ENCODE measurements at places on chromosomes 3 and 15.

DNA sequence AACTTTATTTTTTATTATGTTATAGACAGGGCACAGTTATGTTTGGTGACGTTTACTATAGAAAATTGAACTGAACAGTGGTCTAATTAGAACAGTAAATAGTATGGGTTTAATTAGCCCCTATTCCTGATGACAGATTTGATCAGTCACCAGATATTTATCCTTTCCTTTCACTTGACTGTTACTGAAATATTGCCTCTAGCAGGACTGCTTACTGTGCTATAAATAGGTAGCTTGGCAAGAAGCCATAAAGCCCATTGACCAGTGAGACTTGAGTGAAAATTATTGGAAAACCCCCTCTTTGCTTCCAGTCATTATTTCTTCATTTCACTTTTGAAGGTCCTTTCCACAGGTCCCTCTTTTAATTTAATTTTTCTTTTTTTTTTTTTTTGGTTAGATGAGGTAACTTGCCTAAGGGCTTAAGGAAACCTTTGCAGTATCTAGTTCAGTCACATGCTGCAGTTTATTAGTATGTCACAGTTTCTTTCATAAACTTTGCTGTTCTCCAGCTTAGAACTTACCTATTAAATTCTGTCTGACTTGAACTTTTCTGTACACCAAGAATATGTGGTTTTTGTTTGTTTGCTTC, 115.6 kb downstream of the ADAMTSL3 start:
- peak; percentile 37 for DNase-seq

- DNase-seq: no peak
Measured at GRCh38 chr15:60648928-60649679, 170.2 kb upstream of the ICE2 start.

GRCh38 chr3:127342735-127343134, 54.9 kb upstream of the PRR20G start:
- no peak for DNase-seq

- no peak for DNase-seq
Measured at GRCh38 chr3:172309741-172310427, 138.4 kb downstream of the GHSR start.

GRCh38 chr15:38530113-38530512, 34.5 kb downstream of the RASGRP1 start:
- no peak for DNase-seq

GRCh38 chr3:82293867-82294266, 532.4 kb upstream of the GBE1 start:
- DNase-seq: no peak

DNA sequence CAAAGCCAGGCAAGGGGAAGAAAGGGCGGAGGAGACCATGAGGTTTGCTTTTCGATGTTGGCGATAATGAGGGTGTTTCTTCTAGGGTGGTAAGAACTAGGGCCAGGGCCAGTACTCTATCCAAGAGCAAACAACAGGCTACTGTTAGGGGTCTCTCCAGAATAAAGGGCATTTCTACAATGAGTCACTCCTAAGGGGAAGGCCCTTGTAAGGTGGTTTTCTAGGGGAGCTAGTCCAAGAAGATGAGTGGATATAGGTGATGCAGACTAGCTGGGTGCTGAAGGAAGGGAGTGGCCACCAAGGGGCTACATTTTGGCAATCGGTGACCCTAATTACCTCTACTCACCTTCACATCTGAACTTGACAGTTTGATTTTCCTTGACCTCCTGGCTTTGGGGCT, 148.5 kb upstream of the HACD2 start:
- no peak for DNase-seq

- no peak for DNase-seq
Measured at GRCh38 chr3:147921051-147921450, 511.9 kb downstream of the ZIC1 start.

- no peak for DNase-seq
Measured at GRCh38 chr15:51696566-51696965, 15.3 kb downstream of the SCG3 start.

DNA sequence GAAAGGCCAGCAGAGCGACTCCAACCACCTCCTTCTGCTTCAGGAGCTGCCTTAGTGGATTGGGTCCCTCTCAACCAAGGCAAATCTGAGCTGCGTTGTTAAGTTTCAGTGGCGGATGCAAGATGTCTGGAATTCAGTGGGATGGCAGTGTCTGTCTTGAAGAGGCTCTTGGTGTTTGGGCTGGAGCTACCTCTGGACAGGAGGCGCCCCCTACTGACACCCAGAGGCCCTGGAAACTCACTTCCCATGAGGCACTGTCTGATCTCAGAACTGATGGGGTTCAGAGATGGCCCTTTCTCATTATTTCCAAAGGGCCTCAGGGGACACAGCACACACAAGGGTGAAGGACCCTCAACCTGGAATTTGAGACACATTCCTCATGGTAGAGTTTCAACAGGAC, 6.0 kb upstream of the SLC28A1 start:
- DNase-seq: peak; percentile 67

- DNase-seq: no peak
Measured at GRCh38 chr3:4865714-4866113, 113.5 kb upstream of the BHLHE40 start.

- DNase-seq: no peak
Measured at GRCh38 chr15:93359425-93360131, 270.6 kb upstream of the RGMA start.

- no peak for DNase-seq
Measured at GRCh38 chr15:54816401-54816800, 380.3 kb downstream of the RSL24D1 start.

DNA sequence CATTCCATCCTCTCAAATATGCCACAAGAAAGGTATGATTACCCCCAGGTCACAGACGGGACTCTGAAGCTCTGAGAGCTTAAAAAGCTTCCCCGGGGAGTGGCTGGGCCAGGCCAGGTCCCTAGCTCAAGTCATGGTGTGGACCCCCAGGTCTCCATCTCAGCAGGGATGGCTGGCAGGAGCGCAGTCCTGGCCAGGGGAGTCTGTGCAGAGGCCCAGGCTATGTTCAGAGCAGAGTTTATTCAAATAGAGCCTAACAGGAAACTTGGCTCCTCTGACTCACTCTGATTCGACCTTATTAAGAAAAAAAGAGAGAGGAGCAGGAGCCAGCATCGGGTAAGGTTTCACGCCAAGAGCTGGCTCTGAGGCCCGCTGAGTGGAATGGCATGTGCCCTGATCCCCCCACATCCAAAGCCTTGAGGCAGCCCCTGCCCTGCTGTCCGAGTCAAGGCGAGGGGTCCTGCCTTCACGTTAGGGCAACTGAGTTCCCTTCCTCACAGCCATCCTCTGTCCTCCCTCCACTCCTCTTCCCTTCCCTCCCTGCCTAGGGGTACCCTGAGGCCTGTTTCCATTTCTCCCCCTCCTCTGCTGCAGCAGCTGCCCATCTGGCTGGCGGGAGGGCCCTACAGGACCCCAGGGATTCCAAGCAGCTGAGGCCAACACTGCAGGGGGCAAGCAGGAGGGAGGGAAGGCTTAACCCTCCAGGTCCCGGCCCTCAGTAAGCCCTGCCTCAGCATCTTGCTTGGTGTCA, 1.9 kb upstream of the LOXL1 start:
- peak; percentile 89 for DNase-seq

DNA sequence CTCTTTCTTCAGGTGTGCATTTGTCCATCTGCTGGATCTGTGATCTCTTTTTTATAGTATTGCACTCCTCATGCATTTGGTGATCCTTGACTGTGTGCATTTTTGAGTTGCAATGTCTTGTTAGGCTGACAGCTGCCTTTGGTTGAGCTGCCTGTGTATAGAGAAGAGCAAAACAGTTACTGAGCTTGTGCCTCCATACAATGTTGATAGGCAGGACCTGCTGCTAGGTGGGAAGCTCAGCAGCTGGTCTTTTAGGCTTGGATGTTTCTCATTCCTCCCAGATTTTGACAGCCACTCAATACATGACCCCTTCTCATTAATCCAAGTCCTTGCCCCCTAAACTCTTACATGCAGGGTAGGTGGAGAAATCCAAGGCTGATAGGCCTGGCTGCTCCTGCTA, 74.8 kb upstream of the PIAS1 start:
- DNase-seq: no peak

DNA sequence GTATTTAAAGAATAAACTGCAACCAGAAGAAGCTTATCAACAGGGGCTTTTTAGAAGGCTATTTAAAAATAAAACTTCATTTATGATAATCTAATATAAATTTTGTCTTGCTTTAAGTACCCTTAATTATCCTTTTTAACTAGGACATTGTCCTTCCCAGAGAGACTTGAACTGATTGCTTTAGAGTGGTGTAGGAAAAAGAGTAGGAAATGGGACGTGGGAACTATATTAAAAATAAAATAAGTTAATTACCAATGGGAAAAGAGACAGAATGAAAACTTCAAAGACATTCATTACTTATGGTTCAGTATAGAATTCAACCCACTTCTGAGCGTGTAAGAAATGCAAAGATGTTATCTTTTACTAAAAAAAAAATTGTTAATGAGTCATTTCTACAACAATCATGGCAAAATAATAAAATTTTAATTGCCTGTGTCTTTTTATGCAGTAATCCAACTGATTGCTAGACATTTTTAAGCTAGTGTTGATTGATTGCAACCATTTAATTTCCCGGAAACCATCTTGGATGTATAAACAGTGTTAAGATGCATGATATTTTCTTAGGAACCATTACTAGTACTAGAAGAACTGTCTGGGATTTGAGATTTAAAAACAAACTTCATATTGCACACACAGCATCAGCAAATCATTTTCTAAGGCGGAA, 298.8 kb upstream of the UMPS start:
- DNase-seq: no peak

DNA sequence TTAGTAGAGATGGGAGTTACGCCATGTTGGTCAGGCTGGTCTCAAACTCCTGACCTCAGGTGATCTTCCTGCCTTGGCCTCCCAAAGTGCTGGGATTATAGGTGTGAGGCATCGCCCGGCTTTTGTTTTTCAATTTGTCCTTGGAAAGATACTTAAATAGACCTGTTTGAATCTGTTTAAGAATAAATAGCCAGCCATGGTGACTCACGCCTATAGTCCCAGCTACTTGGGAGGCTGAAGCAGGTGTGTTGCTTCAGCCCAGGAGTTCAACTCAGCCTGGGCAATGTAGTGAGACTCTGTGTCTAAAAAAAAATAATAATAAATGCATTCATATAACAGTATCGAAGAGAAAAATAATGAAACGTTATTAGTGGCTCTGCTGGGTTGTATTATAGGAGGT, 17.3 kb downstream of the SNAPC5 start:
- no peak for DNase-seq

DNA sequence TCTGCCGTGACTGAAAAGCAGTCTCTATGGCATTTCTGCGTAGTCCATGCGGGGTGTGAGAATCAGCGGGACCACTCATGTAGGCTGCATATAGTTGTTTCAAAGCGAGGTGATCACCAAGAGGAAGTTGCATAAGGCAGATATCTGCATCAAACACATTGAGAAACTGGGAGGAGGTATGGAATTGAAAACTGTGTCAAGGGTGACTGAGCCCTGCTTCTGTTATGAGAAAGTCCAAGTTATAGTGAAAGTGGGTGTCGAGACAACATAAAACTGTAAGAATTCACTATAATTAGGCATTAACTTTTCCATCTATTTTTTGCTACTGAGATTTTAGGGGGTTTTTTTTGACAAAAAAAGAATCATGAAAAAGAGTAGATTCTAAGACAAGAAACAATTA, 109.3 kb downstream of the ZIC1 start:
- DNase-seq: no peak

DNA sequence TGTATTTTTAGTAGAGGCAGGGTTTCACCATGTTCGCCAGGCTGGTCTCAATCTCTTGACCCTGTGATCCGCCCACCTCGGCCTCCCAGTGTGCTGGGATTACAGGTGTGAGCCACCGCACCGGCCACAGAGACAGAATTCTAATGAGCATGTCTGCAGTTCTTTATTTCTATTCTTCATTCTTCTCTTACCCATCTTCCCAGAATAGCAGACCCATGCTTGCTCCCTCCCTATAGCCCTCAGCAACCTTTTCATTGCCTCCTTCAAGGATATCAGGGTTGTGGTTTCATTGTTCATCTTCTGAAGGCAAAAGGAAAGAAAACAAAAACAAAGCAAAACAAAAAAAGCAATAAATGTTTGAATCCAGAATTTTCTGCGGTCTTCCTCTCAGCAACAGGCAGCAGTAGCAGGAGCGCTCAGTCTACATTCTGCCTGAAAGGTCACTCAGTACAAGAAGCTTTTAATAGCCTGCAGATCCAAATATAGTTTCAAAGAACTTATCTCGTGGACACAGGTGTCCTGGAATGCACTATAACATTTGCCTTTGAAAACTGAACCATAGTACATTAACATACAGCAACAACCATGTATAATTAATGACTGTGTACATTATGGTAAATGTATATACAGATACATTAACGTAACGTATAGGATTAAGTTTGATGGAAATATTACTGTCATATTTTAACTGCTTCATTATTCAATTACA, at the start of gene SMCO1:
TSS of gene SMCO1 (minus strand) at position 434 of the 709 bp plus-strand sequence. CDS start at position 297, 137 bp downstream.
- no peak for DNase-seq

DNA sequence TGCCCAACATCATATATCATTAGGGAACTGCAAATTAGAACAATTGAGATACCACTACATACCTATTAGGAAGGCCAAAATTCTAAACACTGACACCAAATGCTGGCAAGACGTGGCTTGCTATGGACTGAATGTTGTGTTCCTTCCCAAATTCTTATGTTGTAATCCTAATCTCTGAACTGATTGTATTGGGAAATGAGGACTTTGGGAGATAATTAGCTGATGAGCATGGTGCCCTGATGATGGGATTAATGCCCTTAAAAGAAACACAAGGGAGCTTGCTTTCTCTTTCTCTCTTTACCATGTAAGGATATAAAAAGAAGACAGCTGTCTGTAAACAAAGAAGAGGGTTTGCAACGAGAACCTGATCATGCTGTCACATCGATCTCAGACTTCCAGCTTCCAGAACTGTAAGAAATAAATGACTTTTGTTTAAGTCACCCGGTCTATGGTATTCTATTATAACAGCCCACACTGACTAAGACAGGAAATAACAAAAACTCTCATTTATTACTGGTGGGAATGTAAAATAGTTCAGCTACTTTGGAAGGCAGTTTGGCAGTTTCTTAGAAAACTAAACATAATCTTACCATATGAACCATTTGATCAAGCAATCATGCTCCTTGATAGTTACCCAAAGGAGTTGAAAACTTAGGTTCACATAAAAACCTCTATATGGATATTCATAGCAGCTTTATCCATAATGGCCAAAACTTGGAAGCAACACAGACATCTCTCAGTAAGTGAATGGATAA, 458.3 kb upstream of the CBLB start:
- peak; percentile 70 for DNase-seq

DNA sequence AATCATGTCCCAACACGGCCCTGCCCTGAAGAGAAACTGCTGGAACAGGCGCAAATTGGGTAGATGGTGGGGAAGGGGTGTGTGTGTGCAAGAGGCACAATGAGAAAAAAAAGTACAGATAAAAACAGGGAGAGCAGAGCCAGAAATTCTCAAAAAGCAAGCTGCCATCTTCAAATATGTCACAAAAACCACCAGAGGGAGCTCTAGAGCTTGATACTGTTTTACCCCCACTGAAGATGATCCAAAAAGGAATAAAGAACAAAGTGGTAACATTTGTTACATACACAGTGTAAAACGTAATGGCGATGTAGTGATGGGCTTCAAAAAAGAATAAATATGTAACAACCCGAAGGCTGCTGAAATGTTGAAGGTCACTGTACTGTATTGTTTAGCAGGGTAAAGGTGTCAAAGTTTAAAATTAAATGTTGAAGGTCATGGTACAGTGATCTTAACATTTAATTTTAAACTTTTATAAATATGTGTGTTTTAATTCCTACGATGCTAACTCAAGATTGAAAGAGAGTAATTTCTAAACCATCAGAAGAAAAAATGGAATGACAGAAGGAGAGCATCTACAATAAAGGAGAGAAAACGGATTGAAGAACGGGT, 6.0 kb downstream of the SNRPA1 start:
- peak; percentile 75 for DNase-seq
